ENCODE measurements at places on chromosomes 16 and 17.

DNA sequence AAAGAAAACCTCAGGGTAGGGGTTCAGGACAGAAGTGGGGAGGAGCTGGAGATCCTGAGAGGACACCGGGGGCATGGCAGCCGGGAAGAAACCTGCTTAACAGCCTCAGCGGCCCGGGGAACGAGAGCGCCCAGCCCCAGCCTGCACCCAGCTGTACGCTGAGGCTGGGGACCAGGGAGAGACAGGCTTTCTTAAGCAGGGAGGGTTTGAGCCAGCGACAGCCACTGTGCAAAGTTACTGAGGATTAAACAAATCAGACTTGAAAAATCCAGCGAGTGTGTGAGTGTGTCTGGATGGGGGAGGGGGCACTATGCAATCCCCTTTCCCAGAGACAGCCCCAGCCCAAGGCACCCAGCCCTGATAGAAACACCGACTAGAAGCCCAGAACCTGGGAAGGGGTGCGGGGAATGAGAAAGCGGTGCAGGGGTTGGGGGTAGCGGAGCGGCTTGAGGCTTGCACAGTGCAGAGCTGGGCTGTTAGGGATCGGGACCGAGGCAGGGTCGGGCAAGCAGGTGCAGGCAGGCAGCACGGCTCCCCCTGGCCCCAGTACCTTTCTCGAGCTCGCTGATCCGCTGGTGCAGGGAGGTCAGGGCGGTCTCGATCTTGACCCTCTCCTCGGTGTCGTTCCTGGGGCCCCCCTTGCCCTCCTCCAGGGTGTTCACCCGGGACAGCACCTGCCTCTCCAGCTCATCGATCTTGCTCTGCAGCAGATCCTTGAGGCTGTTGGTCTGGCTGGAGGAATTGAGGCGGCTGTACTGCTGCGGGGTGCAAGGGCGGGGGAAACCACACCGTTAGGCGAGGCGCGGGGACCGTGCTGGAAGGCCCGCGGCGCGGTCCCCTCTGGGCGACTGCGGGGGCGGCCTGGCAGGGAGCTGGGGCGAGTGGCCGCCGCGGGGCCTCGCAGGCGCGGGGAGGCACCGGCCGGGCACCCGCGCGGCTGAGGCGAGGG, 1.2 kb downstream of the NPTX1 start:
- no peak for DNase-seq

DNA sequence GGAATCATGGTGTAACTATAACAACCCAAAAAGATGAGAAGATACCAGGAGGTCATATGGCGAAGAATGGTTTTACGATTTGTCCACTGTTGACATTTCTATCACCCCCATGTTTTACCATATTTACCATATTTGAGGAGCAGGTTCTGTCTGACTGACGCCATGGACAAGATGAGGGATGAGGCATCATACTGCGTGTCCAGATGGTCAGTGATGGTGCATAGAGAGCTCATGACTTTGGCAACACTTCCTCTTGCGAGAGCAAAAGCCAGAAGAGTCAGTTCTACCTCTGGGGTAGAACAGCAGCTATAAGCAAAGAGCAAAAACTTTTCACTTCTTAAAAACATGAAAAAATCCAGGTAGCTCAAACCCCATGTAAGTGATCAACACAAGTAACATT, 38.3 kb downstream of the ZZEF1 start:
- no peak for DNase-seq

- DNase-seq: no peak
Observed at GRCh38 chr16:49496656-49497055, 123.1 kb downstream of the C16orf78 start.

DNA sequence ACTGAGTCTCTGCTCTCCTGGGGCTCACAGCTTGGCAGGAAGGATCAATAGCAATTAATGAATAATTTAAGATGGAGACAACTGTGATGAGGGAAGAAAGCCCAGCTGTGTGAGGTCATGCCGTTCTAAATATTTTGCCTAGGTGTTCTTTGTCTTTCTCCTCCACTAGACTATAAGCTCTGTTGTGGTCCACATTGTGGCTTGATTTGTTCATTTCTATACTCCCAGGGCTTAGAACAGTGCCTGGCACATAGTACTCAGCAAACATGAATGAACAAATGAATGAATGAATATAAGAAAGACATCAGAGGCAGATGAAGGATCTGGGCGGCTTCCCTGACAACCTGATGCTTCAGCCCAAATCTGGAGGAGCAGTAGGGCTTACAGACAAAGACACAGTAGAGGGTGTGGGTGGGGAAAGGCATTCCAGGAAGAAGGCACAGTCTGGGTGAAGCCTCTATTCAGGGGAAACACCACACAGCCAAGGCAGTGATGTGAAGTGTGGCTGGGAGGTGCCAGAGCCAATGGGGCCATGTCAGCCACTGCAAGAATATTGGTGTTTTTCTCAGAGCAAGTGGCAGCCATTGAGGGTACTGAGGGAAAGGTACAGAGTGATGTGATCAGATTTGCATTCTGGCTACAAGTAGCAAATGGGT, 8.3 kb downstream of the CDH13 start:
- DNase-seq: no peak

DNA sequence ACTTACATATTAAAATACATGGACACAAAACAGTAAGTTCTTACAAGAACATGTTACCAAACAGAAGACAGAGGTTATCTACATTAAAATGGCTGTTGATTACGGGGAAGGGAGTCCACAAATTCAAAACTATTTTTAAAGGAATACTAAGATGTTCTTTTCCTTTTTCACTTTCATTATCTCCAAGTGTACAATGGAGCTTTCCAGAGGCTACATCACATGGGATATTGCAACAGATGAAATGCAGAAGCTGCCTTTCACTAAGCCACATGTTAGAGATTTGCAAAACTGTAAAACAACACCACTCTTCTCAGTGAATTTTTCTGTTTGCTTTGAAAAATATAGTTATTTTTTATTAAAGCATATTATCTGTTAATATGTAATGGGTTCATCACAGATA, 53.6 kb downstream of the XPO6 start:
- DNase-seq: no peak

GRCh38 chr16:30760001-30760559, 1.8 kb downstream of the CFAP119 start:
- no peak for DNase-seq

DNA sequence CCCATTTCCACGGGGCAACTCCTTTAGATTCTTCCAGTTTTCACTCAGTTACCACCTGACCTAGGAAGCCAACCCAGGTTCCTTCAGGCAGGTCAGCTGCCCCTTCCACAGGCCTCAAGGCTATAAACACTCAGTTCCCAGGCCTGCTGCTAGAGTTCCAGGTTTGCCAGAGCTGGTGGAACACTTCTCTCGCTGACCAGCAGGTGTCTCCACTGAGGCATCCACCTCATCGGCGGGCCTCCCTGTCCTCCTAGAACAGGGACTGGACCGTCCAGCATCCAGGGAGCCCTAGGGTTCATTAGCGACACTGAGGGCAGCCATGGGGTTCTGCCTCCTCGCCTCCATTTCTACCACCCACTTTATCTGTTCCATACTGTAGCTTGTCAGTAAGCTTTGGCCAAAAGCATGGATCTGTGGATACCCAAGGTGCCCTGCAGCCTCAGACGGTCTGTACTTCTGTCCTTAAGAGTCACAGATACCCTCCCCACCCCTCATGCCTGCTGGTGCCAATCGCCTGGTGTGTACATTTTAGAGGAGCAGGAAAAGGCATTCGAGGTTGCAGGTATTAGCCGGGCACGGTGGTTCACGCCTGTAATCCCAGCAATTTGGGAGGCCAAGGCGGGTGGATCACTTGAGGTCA, 29.0 kb downstream of the PIMREG start:
- DNase-seq: peak; percentile 57

- DNase-seq: no peak
Observed at GRCh38 chr17:38867968-38868816, 1.7 kb upstream of the LASP1 start.

GRCh38 chr16:23323224-23324030, 21.3 kb downstream of the SCNN1B start:
- no peak for DNase-seq

All from stimulated activated CD4-positive, alpha-beta T cell treated with anti-CD3 and anti-CD28 coated beads, Interleukin-1b, Interleukin-23, amount 100 ng/mL, for 4 hours (primary cell).